Putamen (tissue), 1 donor: ENCODE measurements at places on chromosomes 2 and 18.

GRCh38 chr2:171800639-171801038 is 93.4 kb downstream of the SLC25A12 start:
- no peak for DNase-seq

GRCh38 chr18:45993438-45993837 is 26.3 kb upstream of the EPG5 start:
- DNase-seq: no peak

- no peak for DNase-seq
Observed at GRCh38 chr2:99706735-99707134, 216.9 kb upstream of the REV1 start.

DNA sequence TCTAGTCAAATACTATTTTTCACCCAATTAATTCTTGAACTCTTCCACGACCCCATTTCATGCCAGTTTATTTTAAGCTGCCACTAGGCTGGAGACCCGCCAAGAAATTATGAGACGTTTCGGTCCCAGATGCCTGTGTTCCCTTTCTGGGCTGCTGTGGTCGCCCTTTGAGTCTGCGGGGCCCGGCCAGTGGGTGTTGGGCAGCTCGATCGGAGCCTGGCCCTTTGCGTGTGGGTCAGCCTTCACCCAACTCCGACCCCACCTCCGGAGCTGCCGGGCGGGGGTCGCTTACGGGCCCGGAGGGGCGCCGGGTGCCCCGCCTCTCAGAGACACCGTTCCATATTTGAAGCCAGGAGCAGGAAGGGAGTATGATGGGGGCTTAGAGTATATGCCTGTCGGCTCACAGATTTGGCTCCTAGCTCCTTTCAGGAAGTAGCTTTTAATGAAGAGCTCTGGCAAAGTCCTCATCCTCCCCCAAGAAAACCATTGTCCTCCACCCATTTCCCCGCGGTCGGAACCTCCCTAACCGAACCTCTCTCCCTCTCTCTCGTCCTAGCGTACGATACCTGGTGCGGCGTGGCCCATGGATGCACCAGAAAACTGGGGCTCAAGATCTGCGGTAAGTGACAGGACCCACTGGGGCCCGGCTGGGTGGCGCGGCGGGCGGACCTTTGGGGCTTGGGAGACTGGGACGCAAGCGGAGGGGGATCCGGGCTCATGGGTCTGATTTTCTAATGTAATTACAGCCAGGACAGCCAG is 5.0 kb downstream of the GAD1 start:
- no peak for DNase-seq

DNA sequence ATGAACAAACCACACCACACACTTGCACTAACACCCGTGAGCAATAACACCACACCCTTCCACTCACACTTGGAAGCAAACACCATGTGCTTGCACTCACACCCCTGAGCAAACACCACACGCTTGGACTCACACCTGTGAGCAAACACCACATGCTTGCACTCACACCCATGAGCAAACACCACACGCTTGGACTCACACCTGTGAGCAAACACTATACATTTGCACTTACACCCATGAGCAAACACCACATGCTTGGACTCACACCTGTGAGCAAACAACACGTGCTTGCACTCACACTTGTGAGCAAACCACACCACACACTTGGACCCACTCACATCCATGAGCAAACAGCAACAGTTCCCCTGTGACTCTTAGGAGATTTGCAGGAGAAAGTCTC is 24.4 kb downstream of the SNTG2 start:
- no peak for DNase-seq

GRCh38 chr2:55590810-55591440 is 26.5 kb downstream of the PPP4R3B start:
- peak; percentile 55 for DNase-seq

DNA sequence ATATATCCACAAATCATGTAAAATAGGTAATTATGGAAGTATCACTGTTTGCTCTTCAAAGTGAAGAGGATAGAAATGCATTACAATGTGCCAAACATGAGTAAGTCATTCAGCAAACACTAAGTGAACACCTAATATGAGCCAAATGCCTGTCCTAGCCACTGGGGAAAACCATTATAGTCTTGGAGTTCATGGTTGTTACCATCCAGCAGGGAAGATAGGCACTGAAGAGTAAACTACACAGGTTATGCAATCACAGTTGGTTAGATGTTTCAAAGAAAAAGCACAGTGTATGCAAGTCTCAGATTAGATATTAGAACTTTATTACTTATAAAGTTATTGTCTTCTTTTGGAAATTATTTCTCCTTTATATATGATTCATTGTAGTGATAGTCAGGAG is 3.9 kb upstream of the SERPINB2 start:
- no peak for DNase-seq

GRCh38 chr2:1728821-1729220 is 15.5 kb downstream of the PXDN start:
- no peak for DNase-seq

DNA sequence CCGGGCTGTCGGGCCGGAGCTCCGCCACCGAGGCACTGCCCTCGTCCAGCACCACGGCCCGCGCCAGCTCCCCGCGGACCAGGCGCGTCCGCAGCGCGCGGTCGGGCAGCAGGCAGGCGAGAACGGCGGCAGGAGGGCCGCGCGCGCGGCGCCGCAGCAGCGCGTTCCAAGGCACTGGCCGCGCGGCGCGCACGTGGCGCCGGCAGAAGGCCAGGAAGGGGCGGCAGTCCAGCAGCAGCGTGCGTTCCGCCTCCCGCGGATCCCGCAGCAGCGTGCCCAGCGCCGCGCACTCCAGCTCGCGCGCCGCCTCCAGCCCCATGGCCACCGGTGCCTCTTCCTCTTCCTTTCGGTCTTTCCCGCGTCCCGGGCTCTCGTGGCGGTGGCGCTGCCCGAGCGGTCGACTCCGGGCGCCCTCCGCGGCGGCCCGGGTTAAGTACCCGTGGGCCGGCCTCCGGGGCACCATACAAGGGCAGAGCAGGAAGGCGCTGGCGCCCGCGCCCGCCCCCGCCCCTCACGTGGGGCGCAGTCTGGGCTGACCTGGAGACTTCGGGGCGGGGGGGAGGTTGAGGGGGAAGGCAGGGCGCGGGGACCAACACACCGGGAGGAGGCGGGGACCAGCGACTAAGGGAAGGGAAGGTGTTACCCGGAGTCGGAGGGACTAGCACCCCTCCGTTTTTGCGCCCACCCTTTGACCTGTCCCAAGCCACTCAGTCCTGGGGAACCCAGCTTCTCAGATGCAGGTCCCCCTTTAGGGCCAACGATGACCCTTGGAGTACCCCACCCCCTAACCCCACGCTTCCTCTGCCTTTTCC is at the start of gene DUSP2:
Gene DUSP2, minus strand, starts transcription at position 405 of the 812 bp plus-strand sequence. Its CDS starts 86 bp downstream, at position 319.
- peak; percentile 57 for DNase-seq

DNA sequence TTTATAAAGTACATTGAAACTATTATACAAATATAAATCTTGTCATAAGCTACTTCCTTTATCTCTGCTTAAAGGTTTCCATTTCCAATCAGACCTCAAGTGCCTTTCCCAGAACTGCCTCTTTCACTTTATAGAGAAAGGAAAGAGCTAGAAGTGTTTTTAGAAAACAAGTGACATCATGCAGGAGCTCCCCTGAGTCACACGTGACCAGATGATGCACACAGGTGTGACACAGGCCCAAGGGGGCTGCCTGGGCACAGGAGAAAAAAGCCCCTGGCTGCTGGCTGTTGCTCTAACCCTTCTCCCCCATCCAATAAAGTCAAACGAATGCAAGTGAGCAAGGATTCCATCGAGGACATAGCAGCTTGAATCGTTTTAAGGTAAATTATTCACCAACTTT is 21.4 kb upstream of the SH3BP4 start:
- no peak for DNase-seq

- DNase-seq: no peak
Observed at GRCh38 chr2:62270728-62271127, 74.8 kb downstream of the B3GNT2 start.

DNA sequence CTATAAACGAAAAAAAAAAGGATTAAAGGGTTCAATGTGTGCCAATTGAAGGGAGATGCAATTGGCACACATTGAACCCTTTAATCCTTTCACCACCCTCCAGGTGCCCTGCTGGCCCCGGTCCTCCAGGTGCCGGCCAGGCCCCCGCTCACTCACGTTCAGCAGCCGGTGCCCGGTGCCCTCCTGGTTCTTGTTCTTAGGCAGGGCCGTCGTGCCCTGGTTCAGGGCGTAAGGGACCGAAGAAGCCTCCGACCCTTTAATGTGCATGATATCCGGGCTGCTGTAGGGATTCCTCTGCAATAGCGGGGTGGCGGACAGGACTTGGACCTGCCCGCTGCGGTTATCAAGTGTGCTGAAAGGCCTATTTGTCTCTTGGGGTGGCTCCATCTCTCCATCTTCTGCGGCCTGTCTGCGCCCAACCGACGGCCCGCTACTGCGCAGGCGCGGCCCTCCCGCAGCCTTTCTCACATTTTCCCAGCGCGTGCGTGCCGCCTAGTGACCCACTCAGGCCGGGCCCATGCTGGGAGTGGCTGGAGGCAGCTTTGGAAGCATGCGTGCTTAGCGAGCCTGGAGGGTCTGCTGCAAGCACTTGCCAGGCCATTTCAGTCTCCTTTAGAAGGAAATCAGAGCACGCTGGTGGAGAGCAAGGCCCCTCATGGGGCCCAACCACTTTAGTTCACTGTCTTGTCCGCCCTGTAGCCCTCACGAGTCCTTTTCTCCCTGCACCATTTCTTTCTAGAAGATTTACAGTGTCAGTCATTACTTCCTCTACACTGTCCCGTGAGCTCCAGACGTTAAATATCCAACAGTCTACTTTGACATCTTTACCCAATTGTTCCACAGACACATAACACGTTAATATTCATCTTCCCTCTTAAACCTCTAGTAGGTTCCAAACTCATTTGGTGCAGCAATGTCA is 24.3 kb downstream of the TMEM237 start:
- DNase-seq: peak; percentile 40

- no peak for DNase-seq
Observed at GRCh38 chr2:172909454-172909853, 166.2 kb upstream of the MAP3K20 start.
